EL (cell line): ENCODE measurements at places on chromosomes 12 and 14.
A peak's percentile ranks its signal among the peaks of the same experiment; 100 is the strongest.

GRCh38 chr14:99224116-99224910 lies 47.7 kb downstream of the BCL11B start:
- DNase-seq = no peak

DNA sequence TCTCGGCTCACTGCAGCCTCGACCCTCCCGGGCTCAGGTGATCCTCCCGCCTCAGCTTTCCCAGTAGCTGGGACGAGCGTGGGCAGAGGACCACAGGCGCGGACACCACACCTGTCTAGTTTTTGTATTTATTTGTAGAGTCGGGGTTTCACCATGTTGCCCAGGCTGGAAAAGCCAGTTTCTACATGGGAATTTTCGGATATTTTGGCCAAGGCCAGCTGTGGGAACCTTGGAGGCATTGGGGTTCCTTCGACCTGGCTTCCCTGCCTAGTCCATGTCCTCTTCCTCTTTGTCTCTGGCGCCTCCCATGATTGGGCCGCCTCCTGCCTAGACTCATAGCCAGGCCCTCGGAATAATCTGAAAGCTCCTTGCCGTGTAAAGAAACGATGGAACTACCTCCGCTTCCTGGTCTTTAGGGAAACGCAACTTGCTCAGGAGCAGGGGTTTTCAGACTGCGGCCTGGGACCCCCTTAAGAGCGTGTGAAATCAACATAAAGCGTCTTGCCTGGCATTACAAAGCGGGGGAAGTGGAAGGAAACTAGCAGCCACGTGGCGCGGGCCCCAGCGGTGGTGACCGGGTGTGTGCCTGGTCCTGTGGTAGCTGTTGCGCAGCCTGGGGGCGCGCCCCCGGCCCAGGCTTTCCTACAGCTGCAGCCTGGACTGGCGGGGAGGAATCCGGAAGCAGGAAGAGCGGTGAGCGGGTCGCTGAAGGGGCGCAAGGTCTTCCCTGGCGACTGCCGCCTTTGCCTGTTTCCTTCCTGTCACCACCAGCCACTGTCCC lies 1.4 kb upstream of the HSP90AA1 start:
- peak; percentile 39 for DNase-seq

DNA sequence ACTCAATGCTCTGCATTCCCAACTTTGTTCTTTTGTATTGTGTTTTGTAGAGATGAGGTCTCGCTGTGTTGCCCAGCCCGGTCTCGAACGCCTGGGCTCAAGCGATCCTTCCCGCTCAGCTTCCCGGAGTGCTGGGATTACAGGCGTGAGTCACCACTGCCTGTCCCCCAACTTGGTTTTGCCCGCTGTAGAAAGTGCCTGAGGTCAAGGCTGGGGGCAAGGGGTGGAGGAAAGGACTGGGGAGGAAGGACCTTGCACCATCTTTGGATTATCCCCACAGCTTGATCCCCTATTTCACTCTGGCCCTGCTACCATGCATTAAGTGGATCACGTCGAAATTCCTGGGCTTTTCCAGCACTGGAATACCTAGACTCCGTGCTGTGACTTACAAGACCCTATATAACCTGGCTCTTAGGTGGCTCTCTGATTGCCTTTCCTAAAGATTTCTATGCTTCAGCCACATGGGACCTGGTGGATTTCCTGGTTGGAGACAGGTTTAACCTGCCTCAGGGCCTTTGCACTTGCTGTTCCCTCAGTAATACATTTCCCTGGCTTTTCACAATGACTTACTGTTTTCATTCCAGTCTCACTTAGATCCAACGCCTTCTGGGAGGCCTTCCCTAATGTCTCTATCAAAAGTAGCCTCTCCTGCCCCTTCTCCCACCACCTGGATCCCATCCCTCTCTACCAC lies 608 bp upstream of the PIANP start:
- peak; percentile 41 for DNase-seq

DNA sequence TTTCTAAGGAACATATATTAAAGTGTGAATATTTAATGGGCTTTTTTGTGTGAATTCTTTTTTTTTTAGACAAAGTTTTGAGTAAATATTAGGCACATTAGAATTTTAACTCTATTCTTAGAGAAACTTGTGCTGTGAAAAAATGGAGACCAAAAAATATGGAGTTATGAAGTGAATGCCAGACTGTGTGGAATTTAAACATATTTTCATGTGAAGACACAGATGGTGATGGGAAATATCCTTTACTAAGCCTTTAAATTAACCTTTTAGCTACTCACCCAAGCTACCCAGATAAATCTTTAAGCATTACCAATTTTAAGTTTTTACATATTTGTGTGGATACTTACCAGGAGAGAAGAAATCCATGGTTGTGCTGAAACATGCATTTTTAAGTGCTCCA lies 148.8 kb upstream of the OTX2 start:
- no peak for DNase-seq

DNA sequence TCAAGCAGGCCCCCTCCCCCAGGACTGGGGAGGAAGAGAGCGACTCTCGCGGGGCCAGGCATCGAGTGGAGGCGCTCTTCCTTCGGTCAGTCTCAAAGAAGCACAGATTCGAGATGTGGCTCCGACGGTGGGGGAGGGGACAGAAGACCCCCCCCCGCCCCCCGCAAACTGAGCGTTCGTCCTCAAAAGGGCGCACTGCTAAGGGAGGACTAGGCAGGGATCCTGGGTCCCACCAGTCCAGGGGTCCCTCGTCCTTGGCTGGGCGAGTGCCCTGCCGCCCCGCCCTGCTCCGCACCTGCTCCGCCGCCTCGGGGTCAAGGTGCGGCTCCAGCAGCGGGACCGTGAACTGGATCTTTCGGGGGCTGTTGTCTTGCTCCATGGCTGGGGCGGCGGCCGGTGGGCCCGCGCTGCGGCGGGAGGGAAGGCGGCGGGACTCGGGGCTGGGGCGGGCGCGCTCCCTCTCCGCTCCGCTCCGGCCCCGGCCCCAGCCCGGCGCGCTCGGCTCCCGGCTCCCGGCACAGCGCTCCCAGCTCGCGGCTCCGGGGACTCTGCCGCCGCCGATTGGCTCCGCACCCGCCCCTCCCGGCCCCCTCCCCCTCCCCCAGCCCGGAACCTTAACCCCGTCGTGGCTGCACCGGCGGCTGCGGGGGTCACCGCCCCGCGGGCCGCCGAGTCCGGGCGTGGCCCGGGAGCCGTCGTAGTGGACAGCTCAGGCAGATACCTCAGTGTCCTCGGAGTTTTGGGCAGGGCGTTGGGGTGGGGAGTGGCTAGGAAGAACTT lies at the start of gene PPP1R1A:
PPP1R1A (minus strand) TSS at position 550 of the 780 bp plus-strand sequence; CDS start at position 379, 171 bp downstream.
- DNase-seq = no peak

DNA sequence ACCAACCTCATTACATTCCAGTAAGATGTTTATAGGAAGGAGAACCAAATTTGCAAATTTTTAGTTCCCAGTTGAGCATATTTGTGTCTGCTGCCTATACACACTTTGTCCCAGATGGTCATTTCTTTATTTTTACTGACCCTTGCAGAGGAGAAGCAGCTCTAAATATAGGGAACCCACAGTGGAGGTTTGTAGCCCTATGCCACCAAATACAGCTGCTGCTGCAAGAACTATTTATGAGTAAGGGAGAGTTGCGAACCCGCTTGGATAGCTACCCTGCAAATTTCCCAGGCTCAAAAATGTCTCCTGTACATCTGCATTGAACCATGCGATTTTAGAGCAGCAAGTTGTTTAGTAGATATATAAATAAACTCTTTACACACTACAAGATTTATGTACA lies 48.2 kb downstream of the NAV3 start:
- DNase-seq = no peak

GRCh38 chr12:101935890-101936746 lies 58.7 kb downstream of the DRAM1 start:
- DNase-seq = peak; percentile 92

DNA sequence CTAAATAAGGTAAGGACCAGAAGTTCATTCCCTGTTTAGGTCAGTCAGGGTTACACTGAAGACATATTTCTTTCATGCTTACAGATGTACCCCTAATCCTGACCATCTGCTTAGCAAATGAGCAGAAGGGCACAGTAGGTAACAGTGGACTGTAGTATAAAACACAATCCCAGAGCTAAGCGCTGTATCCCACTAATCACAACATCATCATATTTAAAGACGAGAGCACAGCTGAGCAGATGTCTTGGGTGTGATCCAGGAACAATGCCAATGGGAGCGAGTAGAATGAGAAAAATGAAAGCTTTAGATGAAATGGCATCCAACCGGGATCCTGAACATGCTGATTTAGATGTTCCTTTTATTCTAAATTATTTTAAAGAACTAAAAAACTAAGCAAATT lies 213.4 kb downstream of the CCER1 start:
- peak; percentile 4 for DNase-seq

- DNase-seq = peak; percentile 27
These were observed 48.5 kb upstream of the RIMBP2 start for GRCh38 chr12:130764475-130765185.

DNA sequence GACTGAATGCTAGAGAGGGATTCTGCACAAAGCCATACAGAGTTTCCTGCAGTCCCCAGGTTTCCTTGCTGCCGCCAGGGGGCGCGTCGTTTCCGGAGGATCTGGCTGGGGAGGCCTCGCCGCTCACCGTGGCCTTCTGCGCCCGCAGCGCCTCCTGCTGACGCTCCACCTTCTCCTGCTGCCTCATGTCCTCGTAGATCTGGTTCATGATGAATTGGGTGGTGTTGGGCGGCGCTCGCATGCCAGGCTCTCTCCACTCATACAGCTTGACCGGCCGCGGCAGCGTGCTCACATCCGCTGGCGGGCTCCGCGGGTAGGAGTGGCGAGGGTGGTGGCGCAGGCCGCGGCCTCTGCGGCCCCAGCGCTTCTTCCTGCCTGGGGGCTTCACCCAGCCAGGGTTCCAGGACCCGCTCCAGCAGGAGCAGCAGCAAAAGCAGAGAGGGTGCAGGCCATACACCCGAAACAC lies 987 bp downstream of the CCER1 start:
- DNase-seq = no peak
